ENCODE measurements at places on chromosomes 2 and 18.

DNA sequence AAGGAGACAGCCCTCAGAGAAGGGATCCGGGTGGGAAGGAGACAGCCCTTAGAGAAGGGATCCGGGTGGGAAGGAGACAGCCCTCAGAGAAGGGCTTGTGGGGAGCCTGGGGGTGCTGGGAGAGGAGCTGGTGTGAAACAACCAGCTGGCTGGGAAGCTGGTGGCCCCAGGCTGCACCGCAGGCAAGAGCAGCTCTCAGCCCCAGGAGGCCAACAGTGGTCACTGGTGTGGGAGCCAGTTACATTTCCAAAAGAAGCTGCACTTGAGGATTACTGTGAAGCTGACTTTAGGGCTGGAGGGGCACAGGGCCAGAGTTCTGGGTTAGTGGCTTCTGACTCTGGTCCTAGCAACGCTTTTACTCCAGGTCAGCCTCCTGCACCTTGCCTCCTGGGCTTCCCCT lies 3.3 kb downstream of the HES6 start:
- no peak for DNase-seq

DNA sequence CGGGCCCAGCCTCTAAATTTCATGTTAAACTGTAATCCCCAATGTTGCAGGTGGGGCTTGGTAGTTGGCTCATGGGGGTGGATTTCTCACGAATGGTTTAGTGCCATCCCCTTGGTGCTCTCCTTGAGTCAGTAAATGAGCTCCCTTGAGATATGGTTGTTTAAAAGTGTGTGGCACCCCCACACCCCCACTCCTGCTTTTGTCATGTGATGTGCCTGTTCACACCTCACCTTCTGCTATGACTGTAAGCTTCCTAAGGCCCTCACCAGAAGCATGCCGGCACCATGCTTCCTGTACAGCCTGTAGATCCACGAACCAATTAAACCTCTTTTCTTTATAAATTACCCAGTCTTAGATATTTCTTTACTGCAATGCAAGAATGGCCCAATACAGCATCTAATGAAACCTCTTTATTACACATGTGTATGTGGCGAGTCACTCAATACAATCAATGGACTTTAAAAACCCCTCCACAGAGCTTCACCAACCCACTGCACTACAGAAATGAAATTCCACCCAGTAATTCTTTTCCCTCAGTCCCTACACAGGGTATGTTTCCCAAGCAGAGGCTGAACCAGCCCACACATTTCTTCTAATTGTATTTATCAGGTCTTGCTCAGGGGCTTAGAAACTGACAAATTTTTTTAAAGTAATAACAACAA lies 47.3 kb downstream of the WDFY1 start:
- no peak for DNase-seq

GRCh38 chr18:9989481-9989880 lies 75.7 kb downstream of the VAPA start:
- no peak for DNase-seq

DNA sequence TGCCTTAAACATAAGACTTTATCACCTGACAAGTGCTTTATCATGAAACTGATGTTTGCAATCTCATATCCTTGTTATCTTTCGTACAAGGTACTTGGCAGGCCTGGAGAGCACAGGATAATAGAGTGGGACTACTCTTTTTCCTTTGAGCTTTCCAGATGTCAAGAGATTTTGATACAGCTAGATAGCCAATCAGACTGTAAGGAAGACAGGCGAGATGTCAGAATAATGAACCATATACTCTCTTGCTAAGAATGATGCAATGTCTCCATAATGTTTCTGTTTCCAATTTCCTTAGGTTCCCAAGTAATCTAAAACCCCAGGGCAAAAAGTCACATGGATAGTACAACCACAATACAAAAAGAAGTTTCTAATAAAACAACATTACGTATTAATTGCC lies 313.1 kb downstream of the PDE11A start:
- no peak for DNase-seq

GRCh38 chr2:85273738-85274731 lies 53.8 kb downstream of the TGOLN2 start:
- DNase-seq, result peak; percentile 49

Measured in femur (tissue), 1 donor.